ENCODE measurements at places on chromosomes 5 and 9.

DNA sequence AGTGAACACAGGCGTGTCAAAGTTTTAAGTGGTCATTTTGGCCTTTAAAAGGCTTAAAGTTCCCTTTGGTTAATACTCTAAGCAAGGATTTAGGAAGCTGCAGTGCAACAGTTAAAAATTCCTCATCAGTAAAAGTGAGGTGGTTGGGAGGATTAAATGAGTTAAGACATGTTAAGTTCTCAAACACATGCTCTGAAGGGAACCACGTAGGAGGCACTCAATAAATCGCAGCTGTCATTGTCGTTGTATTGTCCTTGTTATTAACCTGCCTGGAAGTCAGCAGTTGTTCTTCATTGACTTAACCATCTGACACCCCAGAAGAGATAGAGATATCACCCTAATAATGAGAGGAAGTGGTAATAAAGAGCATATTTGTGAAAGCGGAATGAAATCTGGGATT, 247.5 kb downstream of the MARCHF11 start:
- no peak for DNase-seq

DNA sequence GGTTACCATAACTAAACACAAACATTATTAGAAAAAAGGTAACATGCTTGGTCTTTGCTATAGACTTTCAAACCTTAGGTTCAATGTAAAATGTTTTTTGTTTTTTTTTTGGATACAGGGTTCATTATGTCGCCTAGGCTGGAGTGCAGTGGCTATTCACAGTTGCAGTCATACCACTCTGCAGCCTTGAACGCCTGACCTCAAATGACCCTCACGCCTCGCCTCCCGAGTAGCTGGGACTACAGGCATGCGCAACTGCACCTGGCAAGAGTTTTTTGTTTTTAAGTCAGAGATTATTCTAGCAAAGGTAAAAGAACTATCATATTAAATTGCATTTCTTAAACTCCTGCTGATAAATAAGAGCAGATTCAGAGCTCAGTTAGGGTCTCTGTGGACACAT, 55.1 kb upstream of the NR5A1 start:
- DNase-seq, result no peak

DNA sequence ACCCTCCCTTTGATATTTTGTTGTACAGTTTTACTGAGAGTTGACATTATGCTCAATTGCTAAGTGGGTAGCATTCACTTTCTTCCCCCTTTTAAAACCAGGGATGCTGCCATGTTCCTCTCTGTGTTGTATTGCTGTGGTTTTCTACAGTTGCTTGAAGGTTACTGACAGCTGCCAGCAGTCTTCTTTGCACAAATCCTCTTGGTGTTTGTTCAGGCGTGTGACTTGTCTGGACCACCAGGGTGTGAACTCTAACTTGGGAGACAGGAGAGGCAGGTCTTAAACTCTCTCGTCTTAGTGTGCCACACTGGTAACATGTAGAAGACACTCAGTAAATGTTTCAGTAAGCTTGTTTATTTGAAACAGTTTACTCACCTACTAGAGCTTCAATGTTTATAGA, 25.1 kb downstream of the SLC44A1 start:
- no peak for DNase-seq

GRCh38 chr9:120894321-120895148, 17.5 kb upstream of the PHF19 start:
- DNase-seq, result no peak

DNA sequence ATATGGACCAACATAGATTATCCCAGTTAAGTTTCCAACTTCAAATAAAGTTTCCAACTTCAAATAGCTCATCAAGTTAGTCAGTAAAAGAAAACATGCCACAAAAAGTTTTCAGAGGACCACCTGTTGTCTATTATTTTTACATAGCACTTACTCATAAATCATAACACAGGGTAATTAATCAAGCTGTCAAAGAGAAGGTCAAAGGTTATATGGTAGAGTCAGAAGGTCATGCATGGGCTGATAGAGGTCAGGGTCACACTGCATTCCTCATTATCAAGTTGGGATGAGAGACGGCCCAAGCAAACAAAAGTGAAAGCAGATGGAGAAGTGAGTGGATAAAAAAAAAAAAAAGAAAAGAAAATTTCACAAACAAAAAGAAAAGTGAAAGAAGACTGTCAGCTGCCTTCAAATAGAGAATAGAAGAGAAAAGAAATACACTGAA, 145.5 kb upstream of the POU5F2 start:
- DNase-seq, result no peak

GRCh38 chr5:58759745-58760144, 176.9 kb downstream of the RAB3C start:
- DNase-seq, result peak; percentile 32

- DNase-seq, result no peak
Measured at GRCh38 chr5:106106384-106106783, 1564.4 kb downstream of the EFNA5 start.

DNA sequence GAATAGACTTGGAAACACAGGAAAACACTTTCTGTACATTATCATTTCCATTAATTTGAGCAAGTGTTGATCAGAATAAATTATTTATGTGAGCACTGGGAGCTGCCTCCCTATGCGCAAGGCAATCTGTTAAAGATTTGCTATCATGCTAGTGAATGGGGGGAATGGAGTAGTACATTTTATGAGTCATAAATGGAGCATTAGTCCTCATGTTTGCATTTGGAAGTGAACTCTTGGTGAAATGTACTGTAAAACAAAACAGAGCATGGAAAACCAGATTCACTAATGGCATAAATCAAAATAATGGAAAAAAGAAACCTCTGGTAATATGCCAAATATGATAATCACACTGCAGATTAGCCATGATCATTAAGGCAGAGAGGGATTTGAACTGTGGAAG, 40.5 kb upstream of the TMC1 start:
- DNase-seq, result no peak

GRCh38 chr9:28951945-28952344, 1378.7 kb upstream of the C9orf72 start:
- DNase-seq, result no peak

DNA sequence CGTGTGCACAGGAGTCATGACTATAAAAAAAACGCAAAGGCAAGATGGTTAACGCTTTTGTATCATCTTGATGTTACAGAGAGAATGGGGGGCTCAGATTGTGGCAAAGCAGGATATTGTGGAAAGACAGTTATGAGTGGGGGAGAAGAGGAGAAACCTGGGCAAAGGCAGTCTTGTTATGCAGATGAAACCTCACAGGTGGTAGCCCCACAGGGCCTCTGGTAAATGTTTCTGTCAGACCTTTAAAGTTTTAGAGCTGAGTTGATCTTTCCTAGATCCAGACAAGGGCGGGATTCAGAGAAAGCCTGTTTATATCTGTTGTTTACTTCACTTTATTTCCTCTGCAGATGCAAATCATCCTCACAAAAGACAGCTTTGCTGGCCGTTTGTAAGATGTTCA, 55.2 kb downstream of the C9orf85 start:
- DNase-seq, result no peak

- no peak for DNase-seq
Measured at GRCh38 chr9:3809724-3810123, 283.9 kb upstream of the RFX3 start.

DNA sequence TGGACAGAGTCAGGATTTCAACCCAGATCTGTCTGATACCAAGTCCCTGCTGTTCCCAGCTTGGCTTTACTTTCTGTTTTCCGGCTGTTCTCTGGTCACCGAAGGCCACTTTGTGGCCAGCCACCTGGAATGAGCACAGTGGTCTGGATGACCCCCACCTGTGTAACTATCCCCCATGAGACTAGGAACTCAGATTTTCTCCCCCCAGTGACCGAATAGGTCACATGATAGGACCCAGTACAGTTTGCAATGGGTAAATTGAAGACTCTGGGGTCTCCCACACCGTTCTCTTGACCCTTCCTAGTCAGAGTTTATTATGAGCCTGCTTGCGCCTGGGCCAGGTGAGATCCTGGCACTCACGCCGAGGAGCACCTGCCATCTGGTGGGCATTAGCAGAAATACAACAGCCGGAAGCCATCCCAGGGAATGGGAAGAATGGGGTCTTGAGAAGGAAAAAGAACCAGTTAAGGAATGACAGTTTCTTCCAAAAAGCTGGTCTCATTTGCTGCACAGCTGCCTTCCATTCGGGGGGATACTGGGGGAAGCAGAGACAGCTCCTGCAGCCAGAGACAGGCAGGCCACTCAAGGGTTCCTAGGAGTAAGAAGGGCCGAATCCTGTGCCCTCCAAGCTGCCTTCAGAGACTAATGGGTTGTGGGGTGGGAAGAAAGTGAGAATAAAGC, 7.1 kb downstream of the PHYHD1 start:
- no peak for DNase-seq

- no peak for DNase-seq
Measured at GRCh38 chr5:148735301-148735835, 81.0 kb upstream of the HTR4 start.

GRCh38 chr5:103674739-103675138, 112.2 kb upstream of the NUDT12 start:
- DNase-seq, result no peak

DNA sequence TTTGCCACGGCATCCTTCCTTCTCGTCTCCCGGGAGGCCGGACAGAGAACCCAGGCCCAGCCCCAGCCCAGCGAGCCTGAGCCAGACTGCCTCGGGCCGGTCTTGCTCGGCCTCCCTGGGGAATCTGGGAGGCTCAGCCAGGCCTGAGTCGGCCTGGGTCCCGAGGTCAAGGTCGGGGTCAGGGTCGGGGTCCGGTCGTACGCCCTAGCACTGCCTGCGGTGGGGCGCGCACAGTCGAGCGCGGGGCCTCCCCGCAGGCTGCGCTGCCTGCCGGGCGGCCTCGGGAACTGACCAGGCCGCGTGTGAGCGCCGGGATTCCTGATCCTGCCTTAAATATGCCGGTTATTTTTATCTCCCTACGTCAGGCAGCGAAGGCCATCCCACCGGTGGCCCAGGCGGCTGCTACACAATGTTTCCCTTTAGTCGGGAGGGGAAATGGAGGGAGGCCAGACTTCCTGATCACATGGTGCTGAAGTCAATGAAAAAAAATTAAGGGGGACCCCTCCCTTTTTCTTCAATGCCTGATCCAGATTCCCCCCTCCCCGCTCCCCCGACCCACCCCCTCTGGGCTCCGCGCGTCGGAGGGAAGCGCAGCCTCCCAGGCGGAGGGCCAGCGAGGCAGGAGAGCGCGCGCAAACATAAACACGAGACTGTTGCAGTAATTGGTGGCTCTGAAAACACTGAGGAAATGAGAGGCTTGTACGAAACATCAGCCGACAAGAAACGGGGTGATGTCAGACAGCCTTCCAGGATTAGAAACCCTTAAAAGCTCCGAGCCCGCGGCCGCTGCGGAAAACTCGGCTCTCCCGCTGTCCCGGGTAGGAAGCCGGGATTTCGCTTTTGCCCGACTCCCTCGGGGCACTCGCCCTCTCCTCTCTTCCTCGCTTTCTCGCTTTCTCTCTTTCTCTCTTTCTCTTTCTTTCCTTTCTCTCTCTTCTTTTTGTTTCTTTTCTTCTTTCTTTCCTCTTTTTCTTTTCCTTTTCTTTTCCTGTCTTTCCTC, 148.2 kb upstream of the KLF4 start:
- DNase-seq, result no peak

- DNase-seq, result no peak
Measured at GRCh38 chr5:2569176-2569575, 182.3 kb downstream of the IRX2 start.

GRCh38 chr9:136326061-136326760, 1.1 kb upstream of the GPSM1 start:
- DNase-seq, result no peak

DNA sequence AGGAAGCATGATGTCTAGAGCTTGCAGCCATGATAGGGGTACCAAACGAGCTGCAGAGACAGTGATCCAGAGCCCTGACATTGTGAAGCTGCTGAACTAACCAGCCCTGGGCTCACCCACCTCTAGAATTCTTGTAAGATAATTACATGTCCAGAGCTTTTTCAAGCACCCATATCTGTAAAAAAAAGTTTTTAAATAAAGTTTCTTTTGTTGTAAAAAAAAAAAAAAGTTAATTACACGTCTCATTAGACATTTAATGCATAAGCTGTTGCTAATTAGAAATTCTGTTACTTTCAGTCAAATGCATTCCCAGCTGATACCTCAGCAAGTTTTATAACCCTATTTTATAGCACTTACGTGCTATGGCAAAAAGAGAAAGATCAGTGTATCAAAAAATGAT, 65.6 kb downstream of the C9orf85 start:
- DNase-seq, result no peak

GRCh38 chr9:31500422-31500821, 884.0 kb upstream of the ACO1 start:
- no peak for DNase-seq

DNA sequence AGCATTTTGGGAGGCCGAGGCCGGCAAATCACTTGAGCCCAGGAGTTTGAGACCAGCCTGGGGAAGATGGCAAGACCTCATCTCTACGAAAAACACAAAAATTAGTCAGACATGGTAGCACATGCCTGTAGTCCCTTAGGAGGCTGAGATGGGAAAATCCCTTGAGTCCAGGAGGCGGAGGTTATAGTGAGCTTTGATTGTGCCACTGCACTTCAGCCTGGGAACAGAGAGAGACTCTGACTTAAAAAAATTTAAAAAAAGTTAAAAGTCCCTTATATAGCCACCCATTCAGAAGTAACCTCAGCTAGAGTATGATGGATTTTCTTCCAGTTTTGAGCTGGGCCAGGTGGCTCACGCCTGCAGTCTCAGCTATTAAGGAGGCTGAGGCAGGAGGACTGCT, 72.4 kb downstream of the UGCG start:
- DNase-seq, result no peak

GRCh38 chr5:22643356-22643755, 209.8 kb downstream of the CDH12 start:
- no peak for DNase-seq

- DNase-seq, result no peak
Measured at GRCh38 chr9:93266521-93267001, 82.6 kb downstream of the WNK2 start.

DNA sequence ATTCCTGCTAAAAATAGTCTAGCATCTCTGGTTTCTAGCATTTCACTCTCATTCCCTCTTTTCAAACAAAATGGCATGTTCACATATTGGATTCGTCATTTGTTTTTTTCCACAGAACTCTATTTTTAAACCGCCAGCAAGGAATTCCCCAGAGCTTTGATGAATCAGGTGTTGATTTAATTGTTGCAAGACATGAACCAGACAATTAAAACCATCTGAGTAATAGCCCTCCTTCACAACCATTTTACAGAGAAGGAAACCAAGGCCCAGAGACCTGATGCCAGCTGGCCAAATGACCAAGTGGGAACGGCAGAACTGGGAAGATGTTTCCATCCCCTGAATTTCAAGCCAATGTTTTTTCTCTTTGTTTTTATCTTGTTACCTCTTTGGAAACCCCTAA, 167.0 kb downstream of the CAAP1 start:
- no peak for DNase-seq

DNA sequence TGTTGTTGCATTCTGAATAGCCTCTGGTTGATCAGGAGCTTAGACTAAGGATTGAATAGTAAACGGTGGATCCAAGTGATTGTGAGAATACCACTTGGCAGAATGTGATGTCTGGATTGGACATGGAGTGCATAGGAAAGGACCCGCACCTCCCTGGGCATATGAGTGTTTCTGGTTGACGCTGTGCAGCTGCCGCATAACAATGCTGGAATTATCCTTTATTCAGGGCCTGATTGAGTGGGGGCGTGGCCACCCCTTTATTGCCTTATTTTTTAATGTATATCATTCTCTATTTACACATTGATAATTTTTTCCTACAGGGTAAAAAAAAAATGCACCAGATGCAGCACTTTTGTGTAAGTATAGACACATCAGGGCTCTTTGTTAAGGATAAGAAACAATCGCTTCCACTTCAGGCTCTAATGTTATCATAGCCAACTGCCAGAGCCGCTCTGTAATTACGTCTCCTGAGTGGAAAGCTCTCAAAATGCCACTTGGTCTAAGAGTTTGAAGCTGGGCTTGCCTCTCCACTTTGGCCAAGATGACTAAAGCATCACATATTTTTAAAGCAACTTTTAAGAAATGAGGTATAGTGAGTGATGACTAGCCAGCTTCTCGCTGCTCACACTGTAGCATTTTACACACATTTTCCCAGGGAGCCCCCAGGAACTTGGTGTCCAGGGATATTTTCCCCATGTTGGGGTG, 5.7 kb downstream of the FGD3 start:
- no peak for DNase-seq
